T-helper 9 cell (primary cell): ENCODE measurements at places on chromosomes 11 and 22.

- DNase-seq: no peak
Measured at GRCh38 chr11:119991669-119992068, 146.2 kb downstream of the TRIM29 start.

DNA sequence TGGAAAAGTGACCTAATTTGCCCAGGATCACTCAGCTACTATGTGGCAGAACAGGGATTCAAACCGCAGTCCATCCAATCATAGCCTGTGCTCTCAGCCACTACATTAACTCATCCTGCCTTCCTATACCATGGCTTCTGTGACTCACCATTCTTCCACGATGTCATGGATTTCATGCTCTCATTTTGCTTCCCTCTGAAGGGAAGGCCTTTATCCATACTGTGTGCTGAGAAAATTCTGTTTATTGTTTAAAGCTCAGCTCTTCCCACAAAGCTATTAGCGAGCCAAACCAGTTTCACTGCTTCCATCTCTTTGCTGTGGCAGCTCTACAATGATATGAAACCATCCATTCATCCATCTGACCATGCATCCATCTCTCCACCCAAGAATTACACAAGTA is 289.9 kb downstream of the TENM4 start:
- DNase-seq: no peak

- DNase-seq: no peak
Measured at GRCh38 chr22:17368554-17369438, 464 bp upstream of the CECR2 start.

DNA sequence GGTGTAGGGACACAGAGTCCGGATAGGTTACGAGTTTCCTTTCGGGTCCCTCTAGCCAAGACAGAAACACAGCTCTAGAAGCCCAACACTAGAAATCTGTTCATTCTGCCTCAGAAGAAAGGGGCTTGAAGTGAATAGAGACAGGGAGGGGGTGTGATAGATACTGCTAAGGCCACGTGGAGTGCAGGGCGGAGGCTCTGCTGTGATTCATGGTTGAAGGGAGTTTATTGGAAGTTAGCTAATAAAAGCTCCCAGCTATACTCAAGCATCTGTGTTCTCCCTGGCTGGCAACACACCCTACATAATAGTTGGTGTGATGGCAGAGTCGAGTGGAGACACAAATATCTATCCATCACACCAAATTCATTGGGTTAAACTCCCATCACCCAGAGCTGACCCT is 337.4 kb downstream of the CADM1 start:
- no peak for DNase-seq

DNA sequence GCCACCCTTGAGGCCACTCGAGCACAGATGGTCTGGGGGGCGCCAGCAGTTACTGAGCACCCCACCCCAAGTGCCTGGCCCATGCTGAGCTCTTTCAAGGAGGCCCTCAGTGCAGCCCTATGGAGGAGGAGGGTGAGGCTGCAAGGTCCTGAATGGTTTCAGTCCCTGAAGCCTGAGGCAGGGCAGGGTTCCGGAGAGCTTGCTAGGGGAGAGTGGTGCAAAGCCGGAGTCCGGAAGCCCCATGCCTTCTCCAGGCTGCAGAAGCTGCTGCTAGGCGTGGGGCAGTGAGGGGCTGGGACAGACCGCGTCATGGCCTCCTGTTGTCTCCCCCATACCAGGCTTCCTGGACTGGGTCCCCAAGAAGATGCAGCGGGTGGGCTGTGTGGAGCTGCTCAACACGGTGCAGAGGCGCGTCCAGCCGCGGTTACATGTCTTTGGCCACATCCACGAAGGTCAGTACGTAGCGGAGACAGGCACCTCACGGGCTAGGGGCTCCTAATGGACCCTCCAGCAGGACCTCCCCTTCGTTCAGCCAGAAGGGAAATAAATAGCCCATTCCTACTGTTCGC is 90.6 kb downstream of the MPPED1 start:
- DNase-seq: no peak

GRCh38 chr11:77113382-77114088 is 10.9 kb downstream of the OMP start:
- DNase-seq: no peak

- DNase-seq: no peak
Measured at GRCh38 chr11:1077033-1077416, 2.4 kb downstream of the MUC2 start.

- no peak for DNase-seq
Measured at GRCh38 chr22:31616315-31616980, 45.6 kb downstream of the PISD start.

DNA sequence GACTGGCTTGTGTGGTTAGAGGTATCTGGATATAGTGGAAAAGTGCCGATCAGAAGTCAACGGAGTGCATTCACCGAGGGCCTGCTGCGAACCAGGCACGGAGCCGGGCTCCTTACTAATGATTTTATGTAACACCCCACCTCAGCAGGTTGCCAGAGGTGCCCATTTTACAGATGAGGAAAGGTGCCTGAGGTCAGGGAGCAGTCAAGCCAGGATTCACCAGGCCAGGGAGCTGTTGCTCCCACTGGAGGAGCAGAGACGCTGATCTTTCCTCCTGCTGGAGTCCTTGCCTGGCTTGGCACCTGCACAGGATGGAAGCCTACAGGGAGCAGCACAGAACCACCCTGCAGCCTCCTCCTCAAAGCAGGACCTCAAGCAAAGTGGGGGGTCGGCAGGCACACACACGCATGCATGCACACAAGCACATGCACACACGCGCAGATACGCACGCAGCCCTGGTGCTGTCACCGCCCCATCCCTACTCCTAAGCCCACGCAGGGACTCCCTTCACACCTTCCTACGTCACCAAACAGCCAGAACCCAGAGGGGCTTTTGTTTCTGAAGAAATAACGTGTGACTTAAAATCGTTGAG is 16.2 kb downstream of the RSPH14 start:
- DNase-seq: no peak

GRCh38 chr11:33160136-33160535 is 1.1 kb downstream of the CSTF3 start:
- DNase-seq: no peak

DNA sequence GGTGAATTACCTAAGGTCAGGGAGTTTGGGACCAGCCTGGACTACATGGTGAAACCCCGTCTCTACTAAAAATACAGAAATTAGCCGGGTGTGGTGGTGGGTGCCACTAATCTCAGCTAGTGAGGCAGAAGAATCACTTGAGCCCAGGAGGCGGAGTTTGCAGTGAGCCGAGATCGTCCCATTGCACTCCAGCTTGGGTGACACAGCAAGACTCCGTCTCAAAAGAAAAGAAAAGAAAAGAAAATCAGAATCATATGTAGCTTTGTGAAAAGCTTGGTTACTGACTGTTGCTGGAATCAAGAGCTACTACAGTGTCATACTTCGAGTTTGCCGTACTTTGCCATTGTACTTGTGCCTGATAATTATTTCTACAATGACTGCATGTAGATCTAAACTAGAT is 4.2 kb upstream of the TMEM135 start:
- DNase-seq: no peak

GRCh38 chr22:22673099-22673498 is 28.7 kb downstream of the GGTLC2 start:
- DNase-seq: no peak

DNA sequence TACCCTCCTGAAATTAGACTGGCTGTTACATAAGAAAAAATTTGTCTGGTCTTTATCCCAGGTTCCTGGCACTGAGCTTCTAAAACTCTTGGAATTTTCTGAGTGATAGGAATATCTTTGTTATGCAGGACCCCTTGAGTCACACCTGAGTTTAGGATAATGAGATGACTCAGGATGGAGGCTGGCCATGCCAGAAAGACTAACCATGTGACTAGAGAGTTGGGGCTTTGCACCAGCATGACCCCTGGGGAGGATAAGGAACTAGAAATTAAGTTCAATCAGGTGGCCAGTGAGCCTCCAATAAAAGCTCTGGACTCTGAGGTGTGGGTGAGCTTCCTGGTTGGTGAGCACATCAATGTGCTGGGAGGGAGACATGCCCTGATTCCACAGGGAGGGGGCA is 88.1 kb downstream of the XRRA1 start:
- DNase-seq: no peak

DNA sequence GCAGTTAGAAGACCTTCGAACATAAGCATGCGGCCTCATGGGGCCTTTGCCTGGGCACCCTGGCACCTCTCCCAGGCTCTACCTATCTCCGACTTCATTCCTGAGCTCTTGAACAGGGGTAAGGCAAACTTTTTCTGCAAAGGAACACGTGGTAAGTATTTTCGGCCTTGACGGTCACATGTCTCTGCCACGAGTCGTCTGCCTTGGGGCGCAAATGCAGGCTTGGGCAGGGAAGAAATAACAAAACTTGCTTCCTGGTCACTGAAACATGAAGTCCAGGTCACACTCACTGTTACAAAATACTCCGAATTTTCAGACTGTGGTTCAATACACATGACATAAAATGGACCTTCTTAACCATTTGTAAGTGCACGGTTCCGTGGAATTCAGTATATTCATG is 3.4 kb upstream of the ASCL2 start:
- no peak for DNase-seq

DNA sequence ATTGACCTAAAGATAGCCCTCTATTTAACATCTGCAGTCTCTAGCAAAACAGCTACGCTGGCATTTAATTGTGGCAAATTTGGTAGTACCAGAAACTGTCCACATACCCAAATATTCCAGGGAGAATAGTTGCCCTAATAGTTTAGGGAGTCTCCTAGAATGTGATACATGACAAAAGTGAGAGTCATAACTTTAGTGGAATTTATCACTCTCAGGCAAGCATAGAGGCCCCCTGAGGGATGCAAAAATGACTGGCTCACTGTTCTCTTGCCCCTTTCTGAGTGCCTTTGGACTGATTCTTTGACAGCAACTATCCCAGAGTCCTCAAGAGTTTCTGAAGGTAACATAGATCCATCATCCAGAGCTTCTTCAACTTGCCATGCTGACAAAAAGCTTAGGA is 2.3 kb upstream of the OR51B4 start:
- no peak for DNase-seq

GRCh38 chr22:24107661-24108060 is 73.6 kb upstream of the SUSD2 start:
- DNase-seq: no peak

DNA sequence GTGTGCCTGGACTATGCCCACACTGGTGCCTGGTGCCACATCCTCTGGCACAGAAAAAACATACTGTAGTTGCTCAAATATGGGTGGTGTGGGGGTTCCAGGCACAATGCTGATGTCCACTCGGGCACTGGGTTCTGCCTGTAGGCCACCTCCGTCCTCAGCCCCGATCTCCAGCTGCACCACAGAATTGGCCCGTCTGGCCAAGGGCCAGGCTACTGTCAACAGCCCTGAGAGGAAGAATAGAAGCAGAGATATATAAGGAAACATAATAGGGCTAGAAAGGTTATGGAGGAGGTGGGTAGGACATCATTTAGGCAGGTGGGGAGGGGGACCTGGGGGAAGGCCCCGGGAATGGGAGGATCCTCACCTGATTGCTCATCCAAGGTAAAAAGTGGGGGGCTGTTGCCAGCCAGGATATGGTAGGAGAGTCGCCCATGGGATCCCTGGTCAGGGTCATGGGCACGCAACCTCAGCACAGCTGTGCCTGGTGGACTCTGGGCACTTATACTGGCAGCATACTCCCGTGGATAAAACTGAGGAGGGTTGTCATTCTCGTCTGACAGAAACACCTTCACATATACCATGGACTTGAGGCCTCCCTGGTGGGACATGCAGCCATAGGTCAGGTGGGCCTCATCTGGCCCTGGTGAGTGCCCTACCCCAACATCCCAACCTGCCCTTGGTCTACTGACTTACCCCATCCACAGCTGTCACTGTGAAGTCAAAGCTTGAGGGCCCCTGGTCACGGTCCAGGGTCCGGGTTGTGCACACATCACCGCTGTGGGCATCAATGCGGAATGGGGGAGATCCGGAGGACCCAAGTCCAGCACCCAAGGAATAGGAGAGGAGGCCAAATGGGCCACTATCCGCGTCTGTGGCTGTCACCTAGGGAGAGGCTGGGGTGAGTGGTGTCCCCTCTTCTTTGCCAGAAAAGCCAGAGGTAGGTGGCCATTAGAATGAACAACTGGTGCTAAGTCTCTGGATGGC is 14.5 kb upstream of the TPP1 start:
- DNase-seq: no peak

DNA sequence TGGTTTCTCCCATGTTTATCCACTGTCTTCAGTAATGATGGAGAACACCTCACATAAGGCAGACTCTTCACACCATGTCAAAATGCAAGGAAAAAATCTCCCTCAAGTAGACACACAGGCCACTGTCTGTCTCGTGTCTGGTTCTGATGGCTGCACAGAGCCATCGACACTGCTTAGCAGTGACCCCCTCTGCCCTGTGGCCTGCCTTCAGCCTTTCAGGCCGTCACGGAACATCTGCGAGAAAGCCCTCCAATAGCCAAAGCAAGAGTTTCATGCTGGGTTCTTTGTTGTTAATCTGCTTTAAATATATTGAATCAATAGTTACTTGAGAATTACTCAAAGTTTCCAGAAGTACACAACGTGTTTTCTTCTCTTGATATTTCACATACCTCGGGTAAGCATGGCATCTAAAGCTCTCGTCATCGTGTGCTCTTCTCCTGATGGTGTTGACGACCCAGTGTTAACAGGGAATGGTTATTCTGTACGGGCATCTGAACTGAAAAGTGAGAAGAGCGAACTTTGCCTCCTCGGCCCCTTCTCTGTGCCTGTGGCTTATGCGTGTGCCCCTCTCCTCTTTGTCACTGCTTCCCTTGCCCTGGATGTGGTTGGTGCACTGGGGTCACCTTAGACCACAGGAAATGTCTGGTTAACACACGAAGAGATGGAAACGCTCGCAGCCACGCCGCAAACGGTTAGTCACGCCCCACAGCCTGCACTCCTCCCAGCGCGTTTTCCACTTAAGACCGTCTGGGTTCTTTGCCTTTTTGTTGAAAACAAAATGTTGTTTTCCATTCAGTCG is 33.4 kb upstream of the CTTN start:
- peak; percentile 3 for DNase-seq

DNA sequence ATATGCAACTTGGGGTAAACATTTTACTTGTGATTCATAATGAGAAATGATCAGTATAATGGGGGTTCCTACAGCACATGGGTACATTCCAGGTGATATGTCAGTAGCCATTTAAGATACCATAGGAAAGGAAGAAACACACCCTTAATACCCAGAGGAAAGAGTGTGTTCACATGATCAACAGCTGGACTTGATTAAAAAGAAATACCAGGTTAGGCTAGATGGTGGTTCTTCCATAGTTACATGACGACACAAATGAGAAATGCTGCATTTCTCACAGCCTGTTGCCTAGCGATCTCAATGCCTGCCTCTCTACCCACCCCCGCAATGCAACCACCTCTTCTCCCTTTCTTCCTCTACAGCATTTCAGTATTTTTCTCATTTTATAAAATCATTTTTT is 96.8 kb downstream of the TTC28 start:
- no peak for DNase-seq

GRCh38 chr11:70139785-70140410 is 61.8 kb downstream of the ANO1 start:
- DNase-seq: no peak
